ENCODE measurements at places on chromosomes 3 and 15.

DNA sequence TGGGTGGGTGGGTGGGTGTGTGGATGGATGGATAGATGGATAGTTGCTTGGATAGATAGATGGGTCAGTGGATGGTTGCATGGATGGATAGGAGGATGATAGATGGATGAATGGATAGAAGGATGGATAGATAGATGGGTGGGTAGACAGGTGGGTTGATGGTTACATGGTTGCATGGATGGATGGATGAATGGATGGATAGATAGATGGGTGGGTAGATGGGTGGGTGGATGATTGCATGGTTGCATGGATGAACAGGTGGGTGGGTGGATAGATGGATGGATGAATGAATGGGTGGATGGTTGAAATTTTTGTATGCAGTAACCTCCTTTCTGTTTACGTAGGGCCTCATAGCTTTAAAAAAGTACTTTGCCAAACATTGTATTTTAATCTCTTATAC lies 79.5 kb downstream of the LRRK1 start:
- no peak for DNase-seq

- DNase-seq = no peak
These were observed 130.8 kb downstream of the GHSR start for GRCh38 chr3:172317481-172317880.

GRCh38 chr3:10790713-10791112 lies 25.3 kb upstream of the SLC6A11 start:
- no peak for DNase-seq

DNA sequence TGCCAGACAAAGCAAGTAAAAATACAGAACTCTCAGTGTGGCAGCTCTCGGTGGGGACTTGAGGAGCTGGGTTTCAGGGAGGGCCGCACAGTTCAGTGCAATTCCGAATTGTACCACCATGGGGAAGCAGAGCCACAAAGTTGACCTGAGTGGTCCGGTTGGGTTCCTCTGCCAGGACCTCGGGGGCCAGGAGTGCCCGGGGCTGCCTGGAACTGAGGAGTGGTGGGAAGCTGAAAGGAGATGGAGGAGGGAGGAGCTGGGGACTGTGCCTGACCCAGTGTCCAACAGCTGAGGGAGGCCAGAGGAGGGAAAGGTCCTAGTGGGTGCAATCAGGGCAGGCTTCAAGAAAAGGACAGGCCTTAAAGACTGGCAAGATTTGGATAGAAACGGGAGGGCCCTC lies 32.2 kb upstream of the TRH start:
- no peak for DNase-seq

- no peak for DNase-seq
These were observed 7.0 kb downstream of the FNDC3B start for GRCh38 chr3:172046268-172046915.

- DNase-seq = no peak
These were observed 35.2 kb downstream of the DNASE1L3 start for GRCh38 chr3:58175437-58176184.

GRCh38 chr3:134630506-134630905 lies 20.3 kb downstream of the KY start:
- DNase-seq = no peak

- DNase-seq = no peak
These were observed 373.4 kb downstream of the DIPK2A start for GRCh38 chr3:144344925-144345548.

DNA sequence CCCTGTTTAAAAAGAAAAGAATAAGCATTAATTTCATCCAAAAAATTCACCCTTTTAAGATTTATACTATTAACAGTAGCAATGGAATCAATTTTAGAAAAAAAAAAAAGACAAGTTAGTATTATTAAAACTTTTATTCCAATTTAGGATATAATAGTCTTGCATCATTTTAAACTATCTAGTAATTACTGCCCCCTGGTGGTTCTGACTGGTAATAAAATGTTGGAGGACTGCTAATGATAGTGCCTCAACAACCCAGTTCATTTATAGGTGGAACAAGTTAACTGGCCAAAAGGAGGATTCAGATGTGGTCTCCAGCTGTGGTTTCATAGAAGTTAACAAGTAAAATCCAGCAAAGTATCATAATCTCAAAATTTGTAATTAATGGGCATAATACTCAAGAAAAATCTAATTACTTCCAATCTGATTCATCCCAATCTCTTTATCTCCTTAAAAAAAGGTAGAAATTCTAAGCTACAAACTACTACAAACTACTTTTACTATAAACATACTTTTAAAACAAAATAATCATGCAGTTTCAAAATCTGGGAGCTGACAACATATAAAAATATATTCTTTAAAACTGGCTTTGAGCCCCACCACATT lies 30.7 kb upstream of the WDR49 start:
- peak; percentile 41 for DNase-seq

DNA sequence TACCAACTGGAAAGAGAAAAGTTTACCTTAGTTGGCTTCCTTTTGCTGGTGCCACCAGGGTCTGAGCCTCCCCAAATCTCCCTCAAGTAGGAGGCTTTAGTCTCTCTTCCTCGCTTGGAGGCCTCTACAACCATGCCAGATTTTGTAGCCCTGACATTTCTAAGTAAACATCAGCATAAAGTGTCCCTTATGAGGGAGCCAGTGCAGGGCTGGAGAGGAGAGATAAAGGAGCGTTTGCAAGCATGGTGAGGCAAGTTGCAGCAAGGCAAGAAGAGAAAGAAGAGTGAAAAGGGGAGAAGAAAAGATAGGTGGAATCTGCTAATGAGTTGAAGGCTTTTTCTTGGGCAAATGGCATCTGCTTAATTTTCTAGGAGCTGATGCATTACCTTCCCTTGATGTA lies 82.7 kb upstream of the FNDC3B start:
- no peak for DNase-seq

DNA sequence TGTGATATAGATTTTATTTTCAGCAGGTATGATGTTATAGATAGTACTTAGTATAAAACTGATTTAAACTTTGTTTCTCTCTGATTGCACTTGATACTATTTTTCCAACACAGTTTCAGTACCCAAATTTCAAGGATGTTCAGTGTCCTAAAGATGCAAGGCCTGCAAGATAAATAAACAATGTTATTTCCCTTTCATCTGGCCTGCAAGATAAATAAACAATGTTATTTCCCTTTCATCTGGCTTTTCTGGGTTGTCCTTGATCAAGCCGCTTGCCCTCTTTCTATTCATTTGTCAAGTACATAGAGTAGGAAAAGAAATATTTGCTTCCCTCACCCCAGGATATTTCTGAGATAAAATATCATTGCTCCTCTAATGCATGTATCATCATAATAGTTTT lies 571.0 kb downstream of the FGF12 start:
- no peak for DNase-seq

- DNase-seq = no peak
These were observed 216.8 kb downstream of the ADAMTS17 start for GRCh38 chr15:100124936-100125335.

DNA sequence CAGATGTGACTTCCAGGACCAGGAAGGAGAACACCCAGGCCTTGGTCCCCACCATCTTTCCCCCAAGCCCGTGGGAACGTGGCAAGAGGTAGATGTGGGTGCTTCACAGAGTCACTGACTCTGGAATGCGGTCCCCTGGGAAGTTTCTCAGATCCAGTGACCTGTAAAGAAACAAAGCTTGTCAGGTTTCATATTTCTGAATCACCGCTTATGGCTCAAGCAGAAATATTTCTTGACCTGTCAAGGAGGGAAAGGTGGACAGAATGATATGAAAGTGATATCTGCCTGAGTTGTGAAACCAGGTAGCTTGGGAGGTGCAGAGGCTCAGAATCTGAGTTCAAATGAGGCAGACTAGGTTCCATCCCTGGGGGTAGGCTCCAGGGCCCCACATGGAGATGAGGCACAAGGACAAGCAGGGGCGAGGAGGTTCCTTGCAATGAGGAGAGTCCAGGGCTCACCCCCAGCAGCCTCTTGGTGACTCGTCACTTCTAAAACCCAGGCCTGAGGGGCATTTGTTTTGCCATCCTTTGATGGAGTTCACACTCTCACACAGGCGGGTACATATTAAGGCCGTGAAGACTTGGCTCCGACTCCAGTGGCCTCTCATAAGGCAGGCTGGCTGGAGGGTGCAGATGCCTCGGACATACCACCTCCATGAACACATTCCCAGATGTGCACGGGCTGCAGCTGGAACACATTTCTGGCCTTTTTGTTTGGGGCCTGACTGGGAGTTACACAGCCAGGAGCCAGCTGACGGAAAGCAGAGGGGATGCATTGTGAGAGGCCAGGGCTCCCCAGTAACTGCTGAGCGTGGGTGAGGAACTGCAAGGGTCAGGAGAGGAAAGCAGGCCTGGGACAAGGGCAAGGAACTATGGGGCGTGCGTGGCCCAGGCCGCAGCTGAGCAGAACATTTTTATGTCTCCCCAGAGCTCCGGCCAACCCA lies 1.3 kb downstream of the CILP start:
- DNase-seq = no peak

GRCh38 chr15:33865416-33865815 lies 102.9 kb upstream of the CHRM5 start:
- DNase-seq = no peak

DNA sequence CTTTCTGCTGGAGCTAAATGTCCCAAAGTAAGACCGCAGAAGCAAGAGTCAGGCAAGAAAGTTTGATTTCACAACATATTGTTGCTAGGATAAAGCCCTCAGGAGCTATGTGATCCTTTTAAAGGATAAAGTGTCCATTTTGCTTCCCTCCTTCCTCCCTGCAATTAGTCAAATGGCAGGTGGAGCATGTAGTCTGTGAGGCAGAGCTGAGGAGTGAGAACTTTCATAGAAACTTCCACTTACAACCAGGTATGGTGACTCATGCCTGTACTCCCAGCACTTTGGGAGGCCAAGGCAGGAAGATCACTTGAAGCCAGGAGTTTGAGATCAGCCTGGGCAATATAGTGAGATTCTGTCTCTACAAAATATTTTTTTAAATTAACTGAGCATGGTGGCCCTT lies 25.2 kb upstream of the RHCG start:
- no peak for DNase-seq
